ENCODE measurements at places on chromosomes 5 and 9. TPM values are rescaled to one million over a fixed set of nuclear protein-coding genes. Genes with fewer than 3 reads are reported as not detected.

The DNM1 gene
- 59.5 TPM for polyA plus RNA-seq

The IL5 gene
- not detected for polyA plus RNA-seq

The LCP2 gene
- 6.1 TPM for polyA plus RNA-seq

The DDX4 gene
- not detected for polyA plus RNA-seq

The RASEF gene
- 7.2 TPM for polyA plus RNA-seq

The PCDHB13 gene
- 3.9 TPM for polyA plus RNA-seq

The GBA2 gene
- 85.0 TPM for polyA plus RNA-seq

The GHR gene
- 35.0 TPM for polyA plus RNA-seq

The FAM240B gene
- polyA plus RNA-seq = not detected

The MYORG gene
- 3.0 TPM for polyA plus RNA-seq

The ISL1 gene
- not detected for polyA plus RNA-seq

The HCN1 gene
- polyA plus RNA-seq = 0.09 TPM

The SPINK6 gene
- polyA plus RNA-seq = not detected

The GABRA1 gene
- 0.50 TPM for polyA plus RNA-seq

The BTNL9 gene
- polyA plus RNA-seq = 23.5 TPM

The PCA3 gene
- 0.41 TPM for polyA plus RNA-seq

The PLAC8L1 gene
- polyA plus RNA-seq = 1.1 TPM

The IFNK gene
- not detected for polyA plus RNA-seq

The MYOT gene
- polyA plus RNA-seq = 1.1 TPM

The SLC34A1 gene
- 0.51 TPM for polyA plus RNA-seq

The CSF1R gene
- 24.7 TPM for polyA plus RNA-seq

The PFN3 gene
- not detected for polyA plus RNA-seq

The SH3TC2 gene
- 1.4 TPM for polyA plus RNA-seq

The IRX4 gene
- not detected for polyA plus RNA-seq

The SAXO1 gene
- 0.31 TPM for polyA plus RNA-seq

The SDHA gene
- polyA plus RNA-seq = 112 TPM

The SV2C gene
- 0.53 TPM for polyA plus RNA-seq

The AFAP1L1 gene
- 40.1 TPM for polyA plus RNA-seq

The IL9 gene
- not detected for polyA plus RNA-seq

Measured in right lung (tissue), 10 donors.